ENCODE measurements at places on chromosomes 2 and 18. TPM values are rescaled to one million over a fixed set of nuclear protein-coding genes. Genes with fewer than 3 reads are reported as not detected.

ZBTB7C gene
- not detected for total RNA-seq

SERPINB13 gene
- total RNA-seq, result not detected

ROCK2 gene
- 31.8 TPM for total RNA-seq

FRZB gene
- total RNA-seq, result not detected

APLF gene
- 9.0 TPM for total RNA-seq

CD8B2 gene
- total RNA-seq, result 0.23 TPM

IL1RL2 gene
- 4.3 TPM for total RNA-seq

FTCDNL1 gene
- total RNA-seq, result 1.4 TPM

Data from smooth muscle cell of the coronary artery (primary cell).